ENCODE measurements at places on chromosomes 7 and 10.

DNA sequence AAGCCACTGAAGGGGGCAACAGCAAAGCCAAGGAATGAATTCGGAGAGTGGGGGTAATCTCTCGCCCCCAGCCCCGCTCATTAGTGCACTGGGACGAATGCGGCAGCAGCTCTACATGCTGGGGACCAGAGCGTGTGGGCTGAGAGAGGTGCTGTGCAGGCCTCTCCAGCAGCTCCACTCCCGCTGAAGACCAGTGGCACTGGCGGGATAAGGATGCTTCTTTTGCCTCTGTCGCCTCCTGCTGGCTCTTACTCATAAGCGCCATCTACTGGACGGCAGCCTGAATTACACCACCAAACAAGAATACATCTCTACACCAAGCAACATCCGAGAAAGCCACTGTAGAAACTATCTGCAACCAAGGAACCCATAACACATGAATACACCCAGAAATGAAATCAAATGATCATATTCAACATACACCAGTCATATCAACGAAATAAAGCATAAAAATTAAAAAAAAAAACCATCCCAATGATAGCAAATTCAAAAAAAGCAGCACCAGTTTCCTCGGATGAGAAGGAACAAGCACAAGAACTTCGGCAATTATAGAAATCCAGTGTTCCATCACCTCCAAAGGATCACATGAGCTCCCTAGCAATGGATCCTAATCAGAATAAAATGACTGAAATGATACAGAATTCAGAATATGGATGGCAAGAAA lies 79.0 kb upstream of the TMEM168 start:
- no peak for DNase-seq

GRCh38 chr7:69430384-69431021 lies 167.8 kb upstream of the AUTS2 start:
- no peak for DNase-seq

DNA sequence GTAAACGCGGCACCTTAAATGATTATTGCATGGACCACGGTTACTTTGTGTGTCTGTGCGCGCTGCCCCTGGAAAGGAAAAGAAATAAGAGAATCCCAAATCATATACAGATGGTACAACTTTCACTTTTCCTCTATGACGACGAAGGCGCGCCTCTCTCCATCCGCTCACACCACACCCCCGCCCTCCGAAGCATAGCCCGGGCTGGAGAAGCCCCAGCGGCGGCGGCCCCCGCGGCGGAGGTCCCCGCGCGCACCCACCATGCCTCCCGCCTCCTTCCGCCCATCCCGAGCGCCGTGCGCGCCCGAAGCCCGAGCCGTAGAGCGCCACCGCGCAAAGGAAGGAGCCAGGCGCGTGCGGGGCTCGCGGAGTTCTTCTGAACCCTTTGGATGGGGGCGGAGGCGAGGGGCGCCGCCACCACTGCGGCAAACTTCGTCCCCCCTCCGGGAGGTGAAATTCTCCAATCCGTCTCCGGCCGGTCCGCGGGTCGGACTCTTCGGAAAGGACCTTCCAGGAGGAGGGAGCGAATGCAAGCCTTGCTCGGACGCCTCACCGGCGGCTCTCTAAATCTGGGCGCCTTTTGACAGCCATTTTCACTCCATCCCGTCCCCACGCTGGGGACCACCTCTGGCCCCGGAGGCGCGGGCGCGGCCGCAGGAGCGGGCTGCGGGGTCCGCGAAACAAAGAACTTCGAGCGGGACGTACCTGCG lies 588 bp downstream of the GLI3 start:
- DNase-seq: no peak

GRCh38 chr7:50544992-50545391 lies 20.2 kb downstream of the DDC start:
- no peak for DNase-seq
